Cerebellum (tissue), 4 donors: ENCODE measurements at places on chromosomes 2 and 18. TPM values are rescaled to one million over a fixed set of nuclear protein-coding genes. Genes with fewer than 3 reads are reported as not detected.

- DNase-seq = no peak
Measured at GRCh38 chr2:233817995-233818638, 36.2 kb downstream of the HJURP start.

Gene ANKRD62
- total RNA-seq = 0.18 TPM

- DNase-seq = no peak
Measured at GRCh38 chr2:191410646-191411436, 165.6 kb downstream of the MYO1B start.

DNA sequence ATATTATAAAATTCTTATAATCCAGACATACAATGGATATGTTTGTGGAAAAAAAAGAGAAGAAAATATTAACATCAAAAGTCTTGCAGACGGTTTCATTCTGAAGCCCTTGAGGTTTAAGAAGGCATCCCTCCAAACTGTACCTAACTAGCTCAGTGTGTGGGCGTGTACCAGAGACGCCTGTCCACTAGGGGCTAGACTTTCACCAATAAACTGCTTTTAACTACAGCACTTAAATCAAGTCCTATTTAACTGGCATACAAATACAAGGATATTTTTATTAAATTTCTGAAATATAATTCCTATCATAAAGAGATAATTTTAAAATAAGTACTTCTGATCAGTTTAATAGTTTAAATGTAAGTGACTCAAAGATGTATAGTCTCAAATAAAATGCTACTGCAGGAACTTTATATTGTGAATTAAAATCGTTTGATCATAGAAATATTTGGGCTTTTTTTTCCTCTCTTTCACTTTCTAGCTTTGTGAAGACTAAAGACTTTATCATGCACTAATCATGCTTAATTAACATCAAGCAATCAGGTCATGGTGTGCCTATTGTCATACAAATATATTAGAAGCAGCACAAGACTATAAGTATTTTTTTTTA lies 437.7 kb downstream of the SATB2 start:
- no peak for DNase-seq

- DNase-seq = no peak
Measured at GRCh38 chr2:190679813-190680591, 31.1 kb downstream of the NAB1 start.

GRCh38 chr2:38390947-38391346 lies 13.9 kb upstream of the ATL2 start:
- DNase-seq = no peak

DNA sequence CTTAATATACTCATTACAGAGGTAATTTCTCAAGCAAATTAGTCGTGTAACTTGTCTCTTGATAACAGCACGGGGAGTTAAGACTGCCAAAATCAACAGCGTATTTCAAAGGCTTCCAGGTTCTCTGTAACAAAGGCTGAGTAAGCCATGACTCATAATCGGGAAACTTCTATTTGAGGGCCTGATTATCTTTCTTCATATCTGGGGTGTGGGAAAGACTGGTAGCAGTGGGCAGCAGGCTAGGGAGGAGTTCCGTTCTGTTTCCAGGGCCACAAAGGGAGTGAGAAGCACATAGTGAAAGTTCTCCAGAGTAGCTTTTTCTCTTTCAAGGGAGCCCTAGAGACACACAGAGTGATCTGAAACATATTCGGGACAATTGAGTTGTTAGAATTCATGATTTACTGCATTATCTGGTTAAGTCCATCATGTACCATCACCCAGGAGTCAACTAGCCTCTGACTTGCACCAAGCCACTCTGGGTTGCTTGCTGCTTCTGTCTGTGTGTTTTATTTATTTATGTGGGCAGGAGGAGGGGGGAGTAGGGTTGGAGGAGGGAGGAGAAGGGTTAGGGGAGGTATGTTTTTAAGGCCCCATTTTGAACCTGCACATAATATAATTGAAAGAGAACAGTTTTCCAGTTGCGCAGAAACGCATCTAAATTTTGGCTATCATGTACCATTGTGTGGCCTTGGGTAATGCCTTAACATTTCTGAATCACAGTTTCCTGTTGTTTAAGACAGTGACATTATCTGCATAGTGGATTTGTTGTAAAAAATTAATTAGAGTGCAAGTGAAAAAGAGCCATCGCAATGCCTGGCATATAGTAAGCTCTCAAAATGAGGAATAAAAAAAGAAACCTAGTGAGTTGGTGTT lies 80.5 kb upstream of the ITPRID2 start:
- DNase-seq = no peak

Gene CNGA3
- total RNA-seq = 3.0 TPM

Gene IL36RN
- total RNA-seq = not detected

DNA sequence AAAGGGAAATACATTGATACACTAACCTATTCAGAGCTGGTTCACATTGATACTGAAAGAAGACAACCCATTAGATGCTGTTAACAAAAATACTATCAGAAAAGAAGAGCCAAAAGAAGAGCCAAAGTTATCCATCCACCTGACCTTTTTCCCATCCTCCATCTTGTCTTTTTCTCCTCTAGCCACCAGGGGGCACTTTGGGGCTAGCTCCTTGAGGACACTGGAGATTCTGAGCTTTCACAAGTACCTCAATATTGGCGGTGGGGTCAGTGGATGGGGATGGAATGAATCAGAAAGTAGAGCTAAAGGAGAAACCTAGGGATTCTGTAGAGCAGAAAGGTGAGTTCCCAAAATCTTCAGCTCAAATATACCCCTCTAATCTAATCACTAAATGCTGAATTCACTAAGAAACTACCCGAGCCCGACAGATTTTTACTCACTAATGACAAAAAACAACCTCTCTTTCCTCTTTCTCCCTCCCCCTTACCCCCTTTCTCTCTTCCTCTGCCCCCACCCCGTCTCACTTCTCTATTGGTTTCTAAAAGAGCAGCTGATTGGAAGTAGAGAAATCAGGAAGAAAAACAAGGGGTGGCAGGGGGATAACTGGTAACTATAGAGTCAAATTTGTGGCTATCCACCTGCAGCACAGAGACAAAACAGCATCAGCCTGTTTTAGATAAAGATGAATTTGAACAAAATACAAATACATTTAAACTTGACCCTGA lies 203.3 kb downstream of the TCF4 start:
- no peak for DNase-seq

DNA sequence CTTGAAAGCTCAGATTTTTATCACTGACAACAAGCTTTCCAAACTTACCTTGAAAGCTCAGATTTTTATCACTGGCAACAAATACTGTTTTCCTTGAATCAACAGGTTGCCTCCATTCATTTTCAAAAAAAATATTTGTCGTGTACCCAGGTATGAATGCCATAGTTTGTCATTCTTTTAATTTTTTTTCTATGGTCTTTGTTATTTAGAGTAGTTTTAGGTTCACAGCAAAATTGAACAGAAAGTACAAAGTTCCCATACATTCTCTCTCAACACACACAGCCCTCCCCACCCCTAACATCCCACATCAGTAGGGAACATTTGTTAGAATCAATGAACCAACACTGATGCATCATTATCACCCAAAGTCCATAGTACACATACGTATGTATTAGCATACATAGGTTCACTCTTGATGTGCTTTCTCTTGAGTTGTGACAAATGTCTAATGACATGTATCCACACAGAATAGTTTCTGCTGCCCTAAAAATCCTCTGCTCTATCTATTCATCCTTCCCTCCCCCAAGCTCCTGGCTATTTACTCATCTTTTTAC lies 25.9 kb downstream of the WDR33 start:
- DNase-seq = no peak

- no peak for DNase-seq
Measured at GRCh38 chr2:217742276-217742675, 260.5 kb downstream of the TNS1 start.

Gene GPD2
- total RNA-seq = 62.2 TPM

GRCh38 chr2:171547256-171547655 lies 25.0 kb downstream of the CYBRD1 start:
- no peak for DNase-seq

- no peak for DNase-seq
Measured at GRCh38 chr2:239231231-239232194, 169.3 kb downstream of the HDAC4 start.

- peak; percentile 38 for DNase-seq
Measured at GRCh38 chr2:86035883-86036668, 69.6 kb downstream of the POLR1A start.

Gene PCARE
- total RNA-seq = 1.5 TPM

Gene BMP10
- not detected for total RNA-seq

- no peak for DNase-seq
Measured at GRCh38 chr2:121055088-121055487, 229.9 kb downstream of the TFCP2L1 start.

DNA sequence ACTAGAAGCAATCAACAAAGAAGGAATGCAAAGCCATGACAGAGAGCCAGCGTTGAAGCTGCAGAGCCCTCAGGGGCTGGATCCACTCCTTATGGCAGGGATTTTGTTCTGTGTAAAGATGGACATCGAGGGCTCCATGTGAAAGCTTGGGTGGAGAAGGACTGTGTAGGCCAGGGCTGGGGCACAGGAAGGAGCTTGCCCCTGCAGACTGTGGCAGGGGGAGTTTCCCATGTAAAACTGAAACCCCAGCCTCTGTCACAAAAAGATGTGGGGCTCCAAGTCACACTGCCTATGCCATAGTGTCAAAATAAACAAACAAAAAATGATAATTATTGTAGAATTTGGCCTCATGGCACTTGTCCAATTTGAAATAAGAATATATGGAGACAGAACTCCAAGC lies 408.7 kb upstream of the HS6ST1 start:
- no peak for DNase-seq

DNA sequence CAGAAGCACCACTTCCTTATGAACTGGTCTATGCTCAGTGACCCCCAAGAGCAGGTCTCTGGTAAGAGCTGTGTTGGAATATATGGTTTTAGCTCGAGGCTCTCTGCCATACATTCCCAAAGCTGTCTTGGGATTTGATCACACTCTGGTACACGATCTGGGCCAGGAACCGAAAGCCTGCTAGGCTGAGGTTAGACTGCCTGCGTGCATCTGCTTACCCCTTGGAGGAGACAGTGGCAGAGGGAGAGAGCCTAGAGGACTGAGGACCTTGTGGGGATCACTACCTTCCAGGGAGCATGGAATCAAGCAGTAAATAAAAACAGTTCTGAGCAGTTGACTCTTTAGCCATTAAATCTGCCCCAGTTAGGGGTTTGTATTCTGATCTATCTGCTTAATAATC lies 63.7 kb downstream of the ZNF532 start:
- no peak for DNase-seq

Gene CMPK2
- total RNA-seq = 7.0 TPM

GRCh38 chr2:150609831-150610582 lies 122.5 kb upstream of the RND3 start:
- DNase-seq = no peak

DNA sequence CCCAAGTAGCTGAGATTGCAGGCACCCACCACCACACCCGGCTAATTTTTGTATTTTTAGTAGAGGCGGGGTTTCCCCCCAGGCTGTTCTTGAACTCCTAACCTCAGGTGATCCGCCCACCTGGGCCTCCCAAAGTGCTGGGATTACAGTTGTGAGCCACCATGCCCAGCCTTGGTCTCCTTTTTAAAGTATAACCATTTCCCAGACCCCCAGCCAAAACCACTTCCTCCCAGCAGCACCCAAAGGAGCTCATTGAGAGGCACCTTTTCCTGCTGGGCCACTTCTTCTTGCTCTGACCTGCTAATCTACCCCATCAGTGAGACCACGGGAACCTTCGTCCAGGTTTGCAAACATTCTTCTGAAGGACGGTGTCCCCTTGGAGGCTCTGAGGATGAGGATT lies 69.9 kb downstream of the INPP5D start:
- no peak for DNase-seq

DNA sequence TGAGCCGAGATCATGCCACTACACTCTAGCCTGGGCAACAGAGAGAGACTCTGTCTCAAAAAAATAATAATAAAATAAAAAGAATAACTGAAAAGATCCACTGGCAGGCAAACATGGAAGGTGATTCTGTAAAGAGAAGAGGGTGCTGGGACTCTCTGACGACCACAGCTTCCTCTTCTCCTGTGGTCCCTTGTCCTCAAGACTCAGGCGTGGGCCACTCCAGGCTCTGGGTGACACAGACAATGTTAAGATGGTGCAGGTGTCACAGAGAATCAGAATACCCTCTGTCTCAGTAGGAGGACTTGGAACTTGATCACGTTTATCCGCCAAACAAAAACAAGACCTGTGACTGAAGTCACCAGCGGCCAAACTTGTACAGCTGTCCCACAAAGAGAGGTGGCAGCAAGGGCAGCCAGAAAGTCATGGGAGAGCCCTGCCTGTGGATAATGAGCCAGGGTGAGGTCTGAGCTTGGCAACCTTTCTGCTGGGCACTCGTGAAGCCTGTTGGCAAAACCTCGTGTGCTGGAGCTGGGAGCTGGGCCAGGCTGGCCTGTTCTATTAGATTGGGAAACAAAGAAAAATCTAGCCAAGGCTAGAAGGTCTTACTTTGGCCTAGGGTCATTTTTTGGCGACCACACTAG lies 76.4 kb upstream of the ITGA6 start:
- DNase-seq = peak; percentile 77

GRCh38 chr18:21074336-21075323 lies 37.0 kb downstream of the ROCK1 start:
- DNase-seq = no peak

DNA sequence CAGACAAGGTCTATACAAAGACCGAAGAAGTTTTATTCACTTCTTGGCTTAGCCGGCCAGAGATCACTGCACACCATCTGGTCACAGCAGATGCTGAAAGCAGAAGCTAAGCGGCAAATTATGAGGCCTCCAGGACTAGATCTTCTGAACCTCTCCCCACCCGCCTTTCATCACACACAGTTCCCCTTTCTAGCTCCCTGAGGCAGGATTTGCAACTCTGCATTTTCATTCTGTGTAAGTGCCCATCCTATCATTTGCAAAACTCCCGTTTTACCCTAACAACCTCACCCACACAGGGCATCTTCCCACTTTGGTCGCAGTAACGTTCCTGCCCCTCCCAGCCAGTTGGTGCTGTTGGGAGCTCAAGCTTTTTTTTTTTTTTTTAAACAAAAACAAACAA lies 3.1 kb upstream of the MOB1A start:
- DNase-seq = no peak

GRCh38 chr2:205654878-205655605 lies 27.3 kb upstream of the NRP2 start:
- DNase-seq = no peak

Gene PTPRN
- total RNA-seq = 18.1 TPM

Gene SH3BP4
- total RNA-seq = 19.7 TPM

GRCh38 chr18:77054288-77054605 lies 78.3 kb downstream of the MBP start:
- DNase-seq = no peak

Gene DTNA
- 86.1 TPM for total RNA-seq

- DNase-seq = no peak
Measured at GRCh38 chr2:201798252-201798913, 8.0 kb upstream of the CDK15 start.

GRCh38 chr2:169365029-169365480 lies 2.7 kb upstream of the LRP2 start:
- no peak for DNase-seq

Gene CHST9
- total RNA-seq = 6.8 TPM
